Esophagus squamous epithelium (tissue), 5 donors: ENCODE measurements at places on chromosomes 5 and 9.

- no peak for DNase-seq
Observed at GRCh38 chr5:105836268-105836667, 1834.5 kb downstream of the EFNA5 start.

DNA sequence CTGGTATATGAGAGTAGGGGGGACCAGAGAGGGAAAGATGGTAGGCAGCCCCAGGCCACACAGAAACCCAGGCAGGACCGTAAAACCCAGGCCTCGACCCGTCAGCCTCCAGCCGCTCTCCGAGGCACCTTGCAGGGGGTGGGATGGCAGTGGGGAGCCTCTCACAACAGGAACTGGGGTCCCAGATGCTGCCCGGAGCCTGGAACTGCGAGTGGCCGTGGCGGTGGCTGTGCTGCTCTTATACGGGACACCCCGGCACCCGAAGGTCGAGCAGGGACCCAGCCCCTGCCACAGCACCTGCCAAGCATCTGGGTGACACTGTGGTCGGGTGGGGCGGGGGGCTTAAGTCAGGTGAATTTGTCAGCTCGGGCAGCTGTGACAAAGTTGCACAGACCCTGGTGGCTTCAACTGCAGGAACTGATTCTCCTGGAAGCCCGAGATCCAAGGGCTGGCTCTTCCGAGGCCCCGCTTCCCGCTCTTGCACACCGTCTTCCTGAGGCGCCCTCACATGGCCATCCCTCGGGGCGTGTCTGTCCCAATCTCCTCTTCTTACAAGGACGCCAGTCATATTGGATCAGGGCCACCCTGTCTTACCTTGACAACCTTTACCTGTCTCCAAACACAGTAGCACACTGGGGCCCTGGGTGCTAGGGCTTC, 47.6 kb upstream of the EGFL7 start:
- DNase-seq, result no peak

- no peak for DNase-seq
Observed at GRCh38 chr5:56858777-56859442, 43.6 kb downstream of the MAP3K1 start.

DNA sequence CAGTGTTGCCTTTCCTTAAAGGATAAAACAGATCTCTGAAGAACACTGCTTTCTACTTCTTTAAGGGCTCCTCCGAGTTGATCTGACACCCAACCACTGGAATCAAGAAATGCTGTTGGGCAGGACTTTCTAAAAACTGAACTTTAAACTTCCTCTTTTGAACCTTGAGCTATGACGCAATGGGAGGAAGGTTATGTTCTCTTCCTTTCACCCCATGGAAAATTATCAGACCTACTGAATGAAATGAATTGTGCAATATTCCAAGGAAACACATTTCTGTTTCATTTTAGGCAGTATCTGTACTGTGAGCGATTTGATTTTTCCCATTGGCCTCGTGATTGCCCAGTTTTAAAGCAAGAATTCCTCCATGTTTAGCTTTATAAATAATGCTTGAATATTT, 206.0 kb upstream of the PRR16 start:
- DNase-seq, result no peak

GRCh38 chr9:79584655-79584982, 12.9 kb downstream of the TLE4 start:
- DNase-seq, result no peak

- no peak for DNase-seq
Observed at GRCh38 chr5:37859805-37860204, 20.0 kb upstream of the GDNF start.

GRCh38 chr9:112894699-112895098, 4.0 kb upstream of the SLC46A2 start:
- no peak for DNase-seq

DNA sequence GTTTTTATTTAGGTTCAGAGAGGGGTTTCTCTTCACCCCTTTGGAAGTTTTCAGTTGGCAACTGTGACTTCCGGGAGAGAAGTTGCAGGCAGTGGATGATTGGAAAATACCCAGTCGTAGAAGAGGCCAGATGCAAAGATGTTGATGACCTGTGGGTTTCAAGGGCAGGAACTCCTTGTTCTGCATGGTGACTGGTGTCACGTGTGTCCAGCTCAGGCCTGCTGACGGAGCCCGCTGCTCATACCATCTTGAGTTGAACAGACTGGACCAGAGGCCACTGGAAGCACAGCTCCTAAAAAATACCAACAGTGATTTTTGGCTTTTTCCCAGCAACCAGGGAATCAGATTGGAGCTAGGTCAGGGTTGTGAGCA, 243.9 kb upstream of the KLF4 start:
- no peak for DNase-seq

DNA sequence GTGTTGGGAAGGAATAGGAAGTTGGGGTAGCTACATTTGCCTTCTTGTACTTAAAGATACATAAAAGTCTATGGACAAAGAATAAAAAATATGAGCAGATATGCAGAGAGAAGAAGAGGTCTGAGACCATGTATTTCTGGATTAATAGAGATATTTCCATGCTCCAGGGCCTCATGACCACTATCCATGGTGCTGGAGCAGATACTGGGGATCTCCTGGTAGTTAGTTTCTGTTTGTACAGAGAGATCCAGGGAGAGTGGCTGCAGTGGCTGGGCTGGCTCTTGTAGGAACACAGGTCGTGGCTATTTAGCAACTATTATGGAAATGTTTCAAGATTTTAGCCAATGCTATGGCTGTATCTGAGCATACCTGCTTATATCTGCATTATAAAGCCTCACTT, 184.2 kb upstream of the TMEM161B start:
- DNase-seq, result no peak

DNA sequence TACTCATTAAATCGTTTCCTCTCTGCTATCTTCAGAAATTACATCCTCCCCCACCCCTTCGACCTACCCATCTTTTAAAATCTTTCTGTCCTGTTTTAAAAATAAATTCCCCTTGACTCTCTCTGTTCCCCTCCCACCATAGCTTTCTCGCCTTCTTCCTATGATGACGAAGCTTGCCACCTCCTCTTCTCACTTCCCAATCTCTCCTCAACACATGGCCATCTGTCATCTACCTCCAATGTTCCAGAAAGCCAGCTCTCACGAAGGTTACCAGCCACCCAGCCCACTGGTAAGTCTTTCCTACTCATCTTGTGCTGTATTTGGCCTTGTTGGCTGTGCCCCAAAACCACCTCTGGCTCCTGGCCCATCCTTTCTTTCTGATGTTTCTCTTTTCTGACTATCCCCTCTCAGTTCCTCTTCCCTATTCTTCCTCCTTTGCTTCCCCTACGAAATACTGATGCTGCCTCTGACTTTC, 346.3 kb downstream of the ENC1 start:
- DNase-seq, result no peak

DNA sequence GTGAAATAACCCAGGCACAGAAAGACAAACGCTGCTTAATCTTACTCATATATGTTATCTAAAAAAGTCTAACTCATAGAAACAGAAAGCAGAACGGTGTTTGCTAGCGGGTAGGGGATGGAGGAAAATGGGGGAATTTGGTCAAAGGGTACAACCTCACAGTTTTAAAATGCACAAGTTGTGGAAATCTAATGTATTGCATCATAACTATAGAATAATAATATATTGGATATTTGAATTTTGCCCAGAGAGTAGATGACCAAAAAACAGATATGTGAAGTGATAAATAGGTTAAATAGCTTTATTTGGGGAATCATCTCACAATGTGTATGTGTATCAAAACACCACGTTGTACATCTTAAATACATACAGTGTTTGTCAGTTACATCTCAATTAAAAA, 22.3 kb upstream of the OSMR start:
- no peak for DNase-seq

- no peak for DNase-seq
Observed at GRCh38 chr9:101673642-101674041, 64.8 kb downstream of the GRIN3A start.

DNA sequence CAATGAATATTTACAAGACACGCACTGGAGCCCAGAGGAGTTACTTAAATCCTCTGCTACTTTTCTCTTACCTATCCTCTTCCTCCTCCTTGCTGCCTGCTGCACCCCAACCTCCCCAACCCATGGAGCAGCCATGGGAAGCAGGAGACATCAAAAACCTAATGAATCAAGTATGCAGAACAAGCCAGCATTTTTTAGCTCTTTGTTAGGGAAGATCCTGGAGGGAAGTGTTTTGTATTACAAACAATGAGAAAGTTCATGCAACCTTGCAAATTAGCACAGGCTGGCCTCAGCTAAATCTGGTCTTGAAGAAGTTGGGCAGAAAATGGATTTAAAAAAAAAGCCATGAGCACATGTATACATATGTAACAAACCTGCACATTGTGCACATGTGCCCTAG, 498.8 kb downstream of the KIF4B start:
- DNase-seq, result no peak

GRCh38 chr5:65020492-65020891, 251.8 kb downstream of the CWC27 start:
- no peak for DNase-seq

- no peak for DNase-seq
Observed at GRCh38 chr5:173557123-173557903, 59.1 kb downstream of the BOD1 start.

DNA sequence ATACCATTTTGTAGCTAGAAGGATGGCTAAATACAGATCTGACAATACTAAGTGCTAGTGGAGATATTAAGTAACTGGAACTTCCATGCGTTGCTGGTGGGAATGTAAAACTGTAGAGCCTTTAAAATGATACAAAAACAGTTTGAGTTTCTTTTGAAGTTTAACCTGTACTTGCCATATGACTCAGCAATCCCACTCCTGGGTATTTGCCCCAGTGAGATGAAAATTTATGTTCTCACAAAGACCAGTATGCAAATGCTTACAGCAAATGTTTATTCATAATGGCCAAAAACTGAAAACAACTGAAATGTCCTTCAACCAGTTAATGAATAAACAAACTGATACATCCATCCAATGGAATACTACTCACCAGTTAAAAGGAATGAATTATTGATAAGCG, 137.3 kb downstream of the SLC12A2 start:
- DNase-seq, result no peak

GRCh38 chr5:103178167-103178566, 58.1 kb downstream of the PPIP5K2 start:
- no peak for DNase-seq

DNA sequence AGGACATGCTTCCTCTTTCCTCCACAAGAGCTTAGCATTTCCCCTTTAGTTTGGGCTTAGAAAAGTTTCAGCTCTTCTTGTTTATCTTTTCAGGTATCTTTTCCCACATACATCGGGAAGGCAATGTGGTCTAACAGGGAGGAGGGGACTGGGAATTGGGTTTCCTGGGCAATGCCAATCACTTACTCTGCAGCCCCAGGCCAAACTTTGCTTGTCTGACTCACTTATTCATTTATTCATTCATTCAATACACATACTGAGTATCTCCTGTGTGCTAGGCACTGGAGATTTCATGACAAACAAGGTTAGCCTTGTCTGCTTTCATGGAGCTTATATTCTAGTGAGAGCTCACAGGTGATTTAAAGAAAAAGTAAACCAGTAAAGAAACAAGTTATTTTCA, 10.7 kb upstream of the POU4F3 start:
- no peak for DNase-seq

DNA sequence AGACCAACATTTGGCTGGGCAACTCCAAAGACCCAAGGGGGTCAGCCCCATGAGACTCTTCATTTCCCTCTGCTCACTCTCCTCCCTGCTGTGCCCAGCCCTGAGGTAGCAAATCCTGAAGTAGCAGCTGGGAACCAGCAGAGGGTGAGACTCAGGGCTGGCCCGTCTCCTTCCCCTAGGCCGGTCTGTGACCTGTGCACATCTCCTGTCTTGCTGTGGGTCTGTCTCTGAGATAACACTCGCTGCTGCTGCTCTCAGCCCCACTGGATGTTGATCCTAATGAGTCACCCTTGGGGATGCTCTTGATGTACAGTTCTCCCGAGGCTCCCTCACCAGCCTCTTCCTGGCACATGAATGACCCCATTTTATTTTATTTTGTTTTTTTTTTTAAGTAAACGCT, 7.3 kb upstream of the OR2V1 start:
- DNase-seq, result no peak

GRCh38 chr9:127961613-127962155, 19.1 kb downstream of the EEIG1 start:
- no peak for DNase-seq

- no peak for DNase-seq
Observed at GRCh38 chr5:17160756-17161040, 56.7 kb upstream of the BASP1 start.

DNA sequence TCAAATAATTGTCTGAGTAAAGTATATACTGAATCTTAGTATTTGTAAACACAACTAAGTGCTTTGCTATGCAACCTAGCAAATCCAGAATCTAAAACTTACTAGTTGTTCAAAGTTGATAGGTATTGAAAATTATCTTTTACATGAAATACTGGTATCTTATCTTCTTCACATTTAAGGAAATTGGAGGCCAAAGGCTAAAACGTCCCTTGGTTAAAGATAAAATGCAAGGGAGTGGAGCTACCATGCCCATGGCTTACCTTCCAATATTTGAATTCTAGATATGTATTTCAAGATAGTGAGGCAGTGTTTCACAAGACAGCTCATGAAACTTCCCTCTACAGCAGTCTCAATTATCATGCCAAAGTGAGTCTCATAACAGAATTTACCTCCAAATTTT, 373.5 kb downstream of the KIAA0825 start:
- DNase-seq, result no peak

- DNase-seq, result no peak
Observed at GRCh38 chr9:115689331-115689730, 464.3 kb upstream of the PAPPA start.

- no peak for DNase-seq
Observed at GRCh38 chr9:107462691-107463090, 26.9 kb downstream of the KLF4 start.

DNA sequence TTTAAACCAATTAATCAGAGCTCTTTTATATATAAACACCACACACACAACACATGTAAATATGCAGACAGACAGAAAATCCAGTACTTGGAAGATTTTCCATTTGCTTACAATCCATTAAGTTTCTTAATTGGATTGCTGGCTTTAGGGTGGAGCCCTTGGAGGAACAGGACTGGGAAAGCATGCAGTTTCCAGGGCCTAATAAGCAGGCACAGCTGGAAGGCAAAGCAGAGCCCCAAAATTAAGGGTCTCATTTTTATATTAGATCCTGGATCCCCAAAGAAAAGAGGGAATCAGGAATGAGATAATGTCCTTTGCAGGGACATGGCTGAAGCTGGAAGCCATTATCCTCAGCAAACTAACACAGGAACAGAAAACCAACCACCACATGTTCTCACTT, 13.1 kb upstream of the SMC2 start:
- DNase-seq, result no peak

DNA sequence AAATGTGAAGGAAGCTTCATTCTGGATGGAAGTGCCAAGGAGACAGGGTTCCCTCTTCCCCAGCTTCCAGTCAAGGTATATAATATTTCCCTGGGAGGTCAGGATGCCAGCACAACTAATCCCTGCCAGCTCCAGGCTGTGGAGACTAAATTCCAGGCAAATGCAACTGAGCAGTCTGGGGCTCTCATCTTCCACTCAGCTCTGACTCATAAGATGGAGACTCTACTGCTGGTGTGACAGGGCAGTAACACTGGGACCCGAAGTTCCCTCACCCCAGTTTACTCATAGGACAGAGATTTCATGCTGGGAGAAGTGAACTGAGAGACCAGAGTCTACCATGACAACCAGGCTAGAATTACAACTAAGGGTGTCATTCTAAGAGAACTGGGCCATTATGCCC, 235.4 kb downstream of the FSTL4 start:
- DNase-seq, result no peak
